ENCODE measurements at places on chromosomes 12 and 14. TPM values are rescaled to one million over a fixed set of nuclear protein-coding genes. Genes with fewer than 3 reads are reported as not detected.
A peak's percentile ranks its signal among the peaks of the same experiment; 100 is the strongest.

Gene SLC8B1
- 8.3 TPM for total RNA-seq

Gene SCNN1A
- total RNA-seq, result 0.37 TPM

Gene KERA
- not detected for total RNA-seq

Gene DDX54
- 35.0 TPM for total RNA-seq

Gene LHX5
- not detected for total RNA-seq

Gene SLC38A1
- total RNA-seq, result 120 TPM

Gene RPL10L
- not detected for total RNA-seq

Gene DPY19L2
- 53.2 TPM for total RNA-seq

DNA sequence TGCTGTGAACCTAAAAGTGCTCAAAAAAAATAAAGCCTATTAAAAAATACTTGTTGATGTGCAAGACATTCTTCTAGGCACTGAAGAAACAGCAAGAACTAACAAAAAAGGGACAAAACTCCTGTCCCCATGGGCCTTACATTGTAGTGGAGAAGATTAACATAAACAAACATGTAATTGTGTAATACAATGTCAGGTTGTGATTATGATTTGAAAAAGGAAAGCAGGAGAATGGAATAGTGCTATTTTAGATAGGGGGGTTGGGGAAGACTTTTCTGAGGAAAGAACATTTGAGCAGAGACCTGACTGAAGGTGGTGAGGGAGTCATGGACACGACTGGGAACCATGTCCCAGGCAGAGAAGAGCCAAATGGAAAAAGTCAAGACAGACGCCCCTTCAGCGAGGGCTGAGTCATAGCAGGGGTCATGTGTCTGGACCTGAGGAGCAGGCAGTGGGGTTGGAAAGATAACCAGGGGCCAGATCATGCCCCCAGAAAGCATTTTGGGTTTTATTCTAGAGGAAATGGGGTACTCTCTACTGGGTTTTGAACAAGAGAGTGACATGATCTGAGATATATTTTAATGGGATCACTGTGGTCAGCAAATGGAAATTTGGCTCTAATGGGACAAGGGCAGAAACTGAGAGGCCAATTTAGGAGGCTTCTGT lies 19.4 kb upstream of the IFNG start:
- DNase-seq, result no peak

DNA sequence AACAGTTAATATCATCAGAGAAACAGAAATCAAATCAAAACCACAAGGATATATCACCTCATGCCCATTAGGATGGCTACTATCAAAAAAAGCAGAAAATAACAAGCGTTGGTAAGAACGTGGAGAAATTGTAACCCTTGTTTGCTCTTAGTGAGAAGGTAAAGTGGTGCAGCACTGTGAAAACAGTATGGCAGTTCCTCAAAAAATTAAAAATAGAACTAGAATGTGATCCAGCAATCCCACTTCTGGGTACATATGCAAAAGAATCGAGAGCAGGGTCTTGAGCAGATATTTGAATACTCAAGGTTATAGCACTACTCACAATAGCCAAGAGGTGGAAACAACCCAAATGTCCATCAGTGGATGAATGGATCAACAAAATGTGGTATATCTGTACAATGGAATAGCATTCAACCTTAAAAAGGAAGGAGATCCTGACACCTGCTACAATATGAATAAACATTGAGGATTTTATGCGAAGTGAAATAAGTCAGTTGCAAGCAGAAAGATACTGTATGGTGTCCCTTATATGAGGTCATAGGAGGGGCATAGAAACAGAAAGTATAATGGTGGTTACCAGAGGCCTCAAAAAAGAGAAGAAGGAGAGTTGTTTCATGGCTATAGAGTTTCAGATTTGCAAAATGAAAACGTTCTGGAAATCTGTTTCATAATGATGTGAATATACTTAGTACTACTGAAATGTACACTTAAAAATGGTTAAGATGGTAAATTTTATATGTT lies 131.0 kb upstream of the EEA1 start:
- DNase-seq, result no peak

DNA sequence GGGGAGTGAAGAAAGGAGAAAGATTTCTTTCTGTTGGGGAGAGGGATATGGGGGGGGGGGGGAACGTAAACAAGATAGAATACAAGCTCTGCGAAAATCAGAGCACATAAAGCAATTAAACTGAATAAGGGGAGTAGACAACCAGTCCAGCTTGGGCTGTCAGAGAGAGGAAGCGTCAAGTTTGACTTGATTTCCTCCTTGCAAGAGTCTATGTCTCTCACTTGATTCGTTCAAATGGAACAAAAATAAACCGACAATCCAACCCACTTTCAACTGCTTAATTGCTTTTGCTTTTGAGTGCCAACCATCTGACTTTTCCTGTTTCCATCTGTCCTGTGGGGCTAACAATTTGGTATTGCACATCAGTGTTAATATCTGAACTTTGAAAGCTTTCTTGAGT lies 942 bp downstream of the SYT1 start:
- no peak for DNase-seq

GRCh38 chr14:35534873-35535482 lies 1.0 kb downstream of the INSM2 start:
- peak; percentile 44 for DNase-seq

- DNase-seq, result no peak
These were observed 23.2 kb downstream of the BORCS5 start for GRCh38 chr12:12379831-12380730.

DNA sequence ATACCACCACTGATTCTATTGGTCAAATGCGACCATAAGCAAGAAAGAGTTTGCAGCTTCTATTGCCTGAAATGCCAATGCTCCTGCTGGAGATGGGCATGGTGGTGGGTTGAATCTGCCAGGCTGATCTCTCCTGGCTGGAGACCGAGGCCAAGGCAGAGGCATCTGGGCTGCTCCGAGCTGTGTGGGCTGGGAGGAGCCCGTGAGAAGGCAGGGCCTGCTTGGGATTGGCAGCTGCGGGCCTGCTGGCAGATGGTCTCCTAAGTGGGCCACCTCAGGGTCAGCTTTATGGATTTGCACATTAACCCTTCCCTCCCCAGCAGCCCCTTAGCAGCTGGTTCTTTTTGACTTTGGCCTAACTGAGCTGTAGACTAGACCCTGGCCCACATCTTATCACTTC lies 25.4 kb downstream of the SRRM4 start:
- DNase-seq, result no peak

DNA sequence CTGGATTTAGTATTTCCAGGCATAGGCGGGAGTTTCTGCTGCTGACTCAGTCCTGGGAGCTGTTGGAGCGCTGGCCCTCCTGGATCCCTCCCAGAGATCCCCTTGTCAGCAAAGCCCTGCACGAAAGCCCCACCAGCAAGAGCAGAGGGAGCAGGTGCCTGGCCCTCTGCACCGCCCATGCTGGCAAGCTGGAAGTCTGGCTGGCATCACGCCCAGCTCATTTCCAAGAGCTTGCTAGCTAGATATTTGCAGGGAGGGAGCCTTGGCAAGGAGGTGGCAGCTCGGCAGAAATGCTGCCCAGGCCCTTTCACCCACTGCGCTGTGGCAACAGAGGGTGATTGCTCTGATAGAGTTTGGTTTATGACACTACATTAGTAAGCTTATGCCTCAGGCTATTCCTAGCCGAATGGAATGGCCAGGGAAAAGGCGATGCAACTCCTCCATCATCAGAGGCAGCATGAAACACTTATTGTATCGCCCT lies 193.9 kb downstream of the EMP1 start:
- DNase-seq, result peak; percentile 86

- no peak for DNase-seq
These were observed 6.6 kb downstream of the TMEM263 start for GRCh38 chr12:106962286-106962685.

- no peak for DNase-seq
These were observed 6.4 kb downstream of the APOLD1 start for GRCh38 chr12:12791756-12792369.

GRCh38 chr12:109861689-109862314 lies 18.5 kb downstream of the GLTP start:
- no peak for DNase-seq

DNA sequence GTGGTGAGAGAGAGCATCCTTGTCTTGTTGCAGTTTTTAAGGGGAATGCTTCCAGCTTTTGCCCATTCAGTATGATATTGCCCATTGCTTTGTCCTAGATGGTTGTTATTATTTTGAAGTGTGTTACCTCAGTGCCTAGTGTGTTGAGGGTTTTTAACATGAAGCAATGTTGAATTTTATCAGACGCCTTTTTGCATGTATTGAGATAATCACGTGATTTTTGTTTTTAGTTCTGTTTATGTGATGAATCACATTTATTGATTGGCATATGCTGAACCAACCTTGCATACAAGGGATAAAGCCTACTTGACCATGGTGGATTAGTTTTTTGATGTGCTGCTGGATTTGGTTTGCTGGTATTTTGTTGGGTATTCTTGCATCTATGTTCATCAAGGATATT lies 302.3 kb upstream of the G2E3 start:
- no peak for DNase-seq

DNA sequence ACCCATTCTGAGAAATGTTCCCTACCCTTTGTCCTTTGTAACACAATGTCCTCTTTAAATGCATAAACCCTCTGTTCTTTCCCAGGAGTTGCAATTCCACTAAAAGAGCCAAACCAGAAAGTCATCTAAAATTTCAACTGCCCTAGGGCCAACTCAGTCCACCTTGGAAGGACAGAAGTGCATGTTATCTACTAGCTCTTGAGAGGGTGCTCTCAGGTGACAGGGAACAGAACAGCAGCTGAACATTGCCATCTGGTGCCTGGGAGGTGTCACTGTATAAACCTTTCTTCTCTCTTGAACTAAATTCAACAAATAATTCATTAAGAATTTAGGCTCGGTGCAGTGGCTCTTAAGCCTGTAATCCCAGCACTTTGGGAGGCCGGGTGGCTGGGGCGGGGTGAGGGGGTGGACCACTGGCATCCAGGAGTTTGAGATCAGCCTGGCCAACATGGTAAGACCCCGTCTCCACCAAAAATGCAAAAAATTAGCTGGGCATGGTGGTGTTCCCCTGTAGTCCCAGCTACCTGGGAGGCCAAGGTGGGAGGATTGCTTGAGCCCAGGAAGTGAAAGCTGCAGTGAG lies 10.3 kb upstream of the FERMT2 start:
- DNase-seq, result peak; percentile 65

GRCh38 chr12:6872073-6873048 lies 742 bp downstream of the SPSB2 start:
- DNase-seq, result peak; percentile 90

GRCh38 chr12:107134558-107134957 lies 41.2 kb upstream of the CRY1 start:
- no peak for DNase-seq

GRCh38 chr14:105738638-105739037 lies 212.3 kb downstream of the TMEM121 start:
- no peak for DNase-seq

DNA sequence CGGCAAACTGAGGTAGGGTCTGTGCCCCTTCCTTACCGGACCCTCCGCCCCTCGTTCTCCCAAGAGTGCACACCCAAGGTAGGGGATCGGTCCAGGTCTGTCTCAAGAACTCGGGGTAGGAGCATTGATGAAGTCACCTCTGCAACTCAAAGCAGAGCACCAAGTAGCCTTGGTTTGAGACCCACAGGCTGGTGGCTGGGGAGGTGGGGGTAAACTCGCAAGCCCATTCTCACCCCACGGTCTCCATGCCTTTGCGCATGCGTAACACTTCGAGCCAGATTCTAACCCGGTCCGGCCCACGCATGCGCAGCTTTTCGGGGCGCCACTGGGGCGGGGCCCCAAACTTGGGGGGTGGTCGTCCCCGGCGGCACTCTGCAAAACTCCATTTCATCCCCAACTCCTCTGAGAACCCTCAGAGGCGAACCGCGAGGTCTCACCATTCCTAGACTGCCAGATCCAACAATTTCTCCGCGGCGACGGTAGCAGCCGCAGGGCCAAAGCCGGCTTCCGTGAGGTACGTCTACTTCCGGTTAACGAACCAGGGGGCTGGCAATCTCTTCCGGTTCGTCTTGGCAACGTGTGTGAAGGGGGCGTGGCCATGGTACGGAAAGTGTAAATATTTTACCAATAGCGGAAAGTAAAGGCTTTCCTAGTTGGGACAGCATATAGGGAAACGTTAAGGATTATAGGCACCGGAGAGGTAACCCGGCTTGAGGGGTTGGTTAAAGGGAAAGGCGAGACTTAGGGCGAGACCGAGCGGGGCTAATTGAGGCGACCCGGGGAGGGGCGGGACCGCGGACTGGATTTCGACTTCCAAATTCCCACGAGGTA lies at the start of gene MCRS1:
Gene MCRS1 (minus strand): TSS at position 532 of the 831 bp plus-strand sequence. CDS start 1,411 bp downstream, outside the sequence.
- DNase-seq, result peak; percentile 86

Measured in heart right ventricle (tissue), 16 donors.